Nephron progenitor cell (in vitro differentiated cells): ENCODE measurements at places on chromosomes 2 and 18.

- DNase-seq = peak; percentile 90
These were observed 86.6 kb downstream of the TMEM182 start for GRCh38 chr2:102848366-102848839.

DNA sequence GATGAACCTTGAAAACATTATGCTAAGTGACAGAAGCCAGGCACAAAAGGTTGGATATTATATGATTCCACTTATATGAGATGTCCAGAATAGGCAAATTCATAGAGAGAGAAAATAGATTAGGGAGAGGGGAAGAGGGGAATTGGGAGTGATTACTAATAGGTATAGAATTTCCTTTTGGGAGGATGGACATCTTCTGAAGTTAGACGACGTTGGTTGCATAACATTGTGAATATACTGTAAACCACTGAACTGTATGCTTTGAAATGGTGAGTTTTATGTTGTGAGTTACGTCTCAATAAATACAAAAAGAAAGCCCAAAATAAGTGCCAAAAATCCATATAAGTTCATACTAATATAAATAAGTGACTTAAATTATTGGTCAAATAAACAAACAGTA, 18.6 kb upstream of the CYP26B1 start:
- DNase-seq = no peak

DNA sequence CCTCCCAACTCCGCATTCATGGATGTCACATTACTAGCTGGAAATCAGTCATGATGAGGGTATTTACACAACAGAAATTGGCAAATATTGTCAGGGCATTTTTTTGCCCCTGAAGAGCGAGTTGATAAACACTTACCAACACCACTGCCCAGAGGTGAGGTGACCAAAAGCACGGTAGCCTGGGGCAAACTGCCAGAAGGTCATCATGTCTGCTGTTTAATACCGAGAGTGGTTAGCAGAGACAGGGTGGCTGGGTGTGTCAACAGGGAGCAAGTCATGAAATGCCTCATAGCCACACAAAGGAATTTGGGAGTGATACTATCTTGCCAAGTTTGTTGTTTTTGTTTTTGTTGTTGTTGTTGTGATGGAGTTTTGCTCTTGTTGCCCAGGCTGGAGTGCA, 37.0 kb upstream of the EPC2 start:
- DNase-seq = no peak

- DNase-seq = no peak
These were observed 298.8 kb downstream of the SRBD1 start for GRCh38 chr2:45312275-45312674.

GRCh38 chr18:38174173-38174572, 608.6 kb upstream of the CELF4 start:
- no peak for DNase-seq

GRCh38 chr2:196568506-196568905, 71.0 kb upstream of the CCDC150 start:
- DNase-seq = no peak

DNA sequence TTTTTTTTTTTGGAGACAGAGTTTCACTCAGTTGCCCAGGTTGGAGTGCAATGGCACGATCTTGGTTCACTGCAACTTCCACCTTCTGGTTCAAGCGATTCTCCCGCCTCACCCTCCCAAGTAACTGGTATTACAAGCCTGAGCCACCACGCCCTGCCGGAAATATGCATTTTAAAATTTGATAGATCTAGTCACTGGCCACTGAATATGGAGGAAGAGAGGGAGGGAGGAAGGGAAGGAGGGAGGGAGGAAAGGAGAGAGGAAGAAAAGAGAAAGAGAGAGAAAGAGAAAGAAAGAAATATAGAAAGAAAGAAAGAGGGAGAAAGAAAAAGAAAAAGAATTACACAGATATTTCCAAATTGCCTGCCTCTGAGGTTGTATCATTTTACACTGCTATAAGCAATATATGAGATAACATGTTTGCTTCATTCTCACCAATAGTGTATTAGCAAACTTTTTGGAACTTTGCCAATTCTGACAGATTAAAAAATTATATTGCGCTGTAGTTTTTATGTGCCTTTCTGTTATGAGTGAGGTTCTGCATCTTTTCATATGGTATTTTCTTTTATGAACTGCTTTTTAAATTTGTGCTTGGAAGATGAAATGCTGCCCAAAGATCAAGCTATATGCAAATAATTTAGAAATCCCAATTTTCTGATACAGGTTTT, 161.2 kb upstream of the MAP3K20 start:
- no peak for DNase-seq

DNA sequence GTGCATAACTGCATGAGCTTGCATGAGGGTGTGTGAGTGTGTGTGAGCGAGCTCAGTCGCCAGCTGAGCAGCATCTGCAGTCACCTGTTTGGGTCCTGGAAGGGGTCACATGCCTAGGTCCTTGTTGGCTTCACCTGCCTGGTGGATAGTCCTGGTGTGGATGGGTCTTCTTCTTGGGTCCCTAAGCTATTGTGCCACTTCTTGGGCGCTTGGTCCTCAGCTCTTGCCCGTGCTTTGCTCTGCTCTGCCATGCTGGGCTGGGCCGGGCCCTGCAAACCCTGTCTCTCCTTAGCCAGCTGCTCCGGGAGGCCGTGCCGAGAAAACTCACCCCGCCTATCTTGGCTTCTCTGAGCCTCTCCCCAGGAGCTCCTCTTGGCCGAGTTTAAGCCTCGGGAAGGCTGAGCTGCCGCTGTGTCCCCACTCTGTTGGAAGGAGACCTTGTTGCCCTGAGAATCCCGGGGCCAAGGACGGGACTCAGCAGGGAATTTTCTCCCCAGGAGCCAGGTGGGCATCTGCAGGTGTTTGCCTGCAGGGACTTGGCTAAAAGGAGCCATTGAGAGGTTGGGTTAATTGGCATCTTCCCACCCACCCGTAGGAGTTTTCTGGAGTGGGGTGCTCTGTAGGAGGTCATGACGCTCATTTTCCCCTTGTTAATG, 300.8 kb downstream of the NDUFA10 start:
- no peak for DNase-seq

GRCh38 chr2:99317161-99317872, 16.3 kb upstream of the LYG1 start:
- no peak for DNase-seq

- DNase-seq = peak; percentile 68
These were observed 617 bp downstream of the CCDC142 start for GRCh38 chr2:74481961-74482800.

DNA sequence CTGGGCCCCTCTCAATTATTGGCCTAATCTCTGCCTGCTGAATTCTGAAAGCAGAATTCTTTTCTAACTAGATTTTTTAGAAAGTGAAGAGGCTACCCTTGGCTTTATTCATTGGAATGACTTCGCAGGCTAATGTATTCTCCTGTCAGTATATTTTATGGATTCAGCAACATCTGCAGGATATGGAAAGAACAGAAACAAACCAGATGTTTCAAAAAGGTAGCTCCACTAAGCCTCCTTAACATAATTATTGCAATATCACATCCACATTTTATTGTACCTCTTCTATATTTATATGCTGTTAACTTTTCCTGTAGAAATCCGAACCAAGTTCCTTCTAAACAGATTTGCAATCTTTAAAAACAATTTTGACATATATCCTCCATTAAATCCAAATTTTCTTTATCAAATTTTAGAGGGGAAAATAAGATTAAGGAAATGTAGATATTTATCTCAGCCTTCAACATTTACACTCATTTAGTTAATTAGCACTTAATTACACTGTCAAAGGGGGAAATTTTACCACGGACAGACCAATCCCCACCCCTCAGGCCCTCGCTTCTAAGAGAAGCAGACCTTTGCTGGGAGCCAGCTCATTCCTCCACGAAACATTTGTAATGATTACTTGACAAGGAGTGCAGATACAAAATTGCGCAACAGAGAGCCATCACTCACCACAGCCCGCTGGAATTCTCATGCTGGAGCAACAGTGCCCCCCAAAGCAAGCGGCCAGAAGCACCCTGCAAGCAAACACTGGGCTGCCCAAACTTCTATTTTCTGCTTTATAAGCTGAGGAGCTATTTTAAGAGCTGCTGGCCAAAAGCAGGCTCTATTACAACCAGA, 253.4 kb downstream of the ETAA1 start:
- peak; percentile 72 for DNase-seq

DNA sequence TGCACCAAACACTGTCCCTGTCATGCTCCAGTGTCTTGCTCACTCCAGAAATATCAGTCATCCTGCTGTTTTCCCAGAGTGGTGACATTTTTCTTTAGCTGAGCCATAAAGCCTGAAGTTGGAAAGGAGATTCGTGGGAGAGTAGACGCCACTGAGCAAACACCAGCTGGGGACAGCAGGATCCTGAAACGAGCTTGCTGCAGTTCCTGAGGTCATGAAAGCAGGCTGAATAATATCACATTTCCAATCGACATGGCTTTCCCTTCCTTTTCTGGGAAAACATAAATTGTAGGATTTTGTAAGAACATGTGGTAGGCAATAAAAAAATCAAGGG, 276.4 kb downstream of the CDCA7 start:
- DNase-seq = peak; percentile 44

- no peak for DNase-seq
These were observed 113.6 kb upstream of the MGAT5 start for GRCh38 chr2:134140251-134140661.

DNA sequence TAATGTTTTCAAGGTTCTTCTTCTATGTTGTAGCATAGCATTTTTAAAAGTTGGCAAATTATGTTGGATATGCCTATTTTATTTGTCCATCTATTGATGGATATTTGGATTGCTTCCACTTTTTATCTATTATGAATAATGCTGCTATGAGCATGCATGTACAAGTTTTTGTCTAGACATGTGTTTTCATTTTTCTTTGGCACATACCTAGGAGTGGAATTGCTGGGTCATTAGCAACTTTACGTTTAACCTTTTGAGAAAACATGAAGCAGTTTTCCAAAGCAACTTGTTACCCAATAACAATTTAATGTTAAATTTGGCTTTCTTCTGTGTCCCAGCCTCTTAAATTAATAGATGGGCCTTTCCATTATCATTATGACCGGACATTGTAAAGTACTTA, 30.3 kb downstream of the DNAH6 start:
- no peak for DNase-seq

- DNase-seq = no peak
These were observed 1043.9 kb upstream of the POU3F3 start for GRCh38 chr2:103809941-103810441.

- DNase-seq = no peak
These were observed 101.2 kb downstream of the KCNS3 start for GRCh38 chr2:17979707-17980106.

DNA sequence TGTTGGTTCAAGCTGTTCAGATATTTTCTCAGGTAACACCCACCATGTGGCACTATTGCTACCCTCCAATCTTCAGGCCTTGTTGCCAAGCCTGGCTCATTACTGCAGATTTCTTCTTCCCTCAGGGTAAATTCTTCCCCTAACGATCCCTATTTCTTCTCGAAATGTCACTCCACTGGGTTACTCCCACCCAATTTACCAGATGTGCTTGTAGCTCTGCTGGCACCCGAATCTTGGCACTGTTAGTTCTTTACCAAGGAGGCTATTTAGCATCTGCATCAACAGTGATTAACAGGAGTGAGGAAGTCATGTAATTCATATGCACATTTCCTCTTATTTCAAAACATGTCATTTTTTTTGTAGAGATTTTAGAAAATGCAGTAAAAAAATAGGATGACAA, 217.1 kb upstream of the CYRIA start:
- no peak for DNase-seq

- no peak for DNase-seq
These were observed 60.6 kb downstream of the INHBB start for GRCh38 chr2:120406566-120406965.

DNA sequence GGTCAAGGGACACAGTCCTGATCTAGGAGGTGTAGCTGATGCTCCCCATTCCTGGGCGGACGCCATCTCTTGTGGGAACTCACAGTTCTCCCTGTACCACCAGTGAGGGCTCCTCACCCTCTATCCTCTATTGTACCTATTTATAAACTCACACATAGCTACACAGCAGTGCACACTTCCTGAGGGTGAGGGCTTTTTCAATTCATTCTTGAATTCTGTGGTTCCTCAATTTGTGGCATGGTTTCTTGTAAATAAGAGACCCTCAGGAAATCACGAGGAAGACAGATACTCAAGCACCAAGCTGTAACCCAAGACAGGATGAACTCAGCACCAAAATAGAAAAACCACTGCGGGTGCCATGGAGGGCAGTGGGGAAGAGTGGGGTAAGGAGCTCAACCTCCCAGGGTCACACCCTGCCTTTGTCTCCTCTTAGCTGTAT, 245.9 kb upstream of the PXDN start:
- no peak for DNase-seq

GRCh38 chr2:46493971-46494250, 14.5 kb downstream of the TMEM247 start:
- DNase-seq = no peak

GRCh38 chr18:44149706-44150105, 531.0 kb upstream of the SETBP1 start:
- no peak for DNase-seq

- no peak for DNase-seq
These were observed 51.8 kb upstream of the PMAIP1 start for GRCh38 chr18:59848002-59848401.

DNA sequence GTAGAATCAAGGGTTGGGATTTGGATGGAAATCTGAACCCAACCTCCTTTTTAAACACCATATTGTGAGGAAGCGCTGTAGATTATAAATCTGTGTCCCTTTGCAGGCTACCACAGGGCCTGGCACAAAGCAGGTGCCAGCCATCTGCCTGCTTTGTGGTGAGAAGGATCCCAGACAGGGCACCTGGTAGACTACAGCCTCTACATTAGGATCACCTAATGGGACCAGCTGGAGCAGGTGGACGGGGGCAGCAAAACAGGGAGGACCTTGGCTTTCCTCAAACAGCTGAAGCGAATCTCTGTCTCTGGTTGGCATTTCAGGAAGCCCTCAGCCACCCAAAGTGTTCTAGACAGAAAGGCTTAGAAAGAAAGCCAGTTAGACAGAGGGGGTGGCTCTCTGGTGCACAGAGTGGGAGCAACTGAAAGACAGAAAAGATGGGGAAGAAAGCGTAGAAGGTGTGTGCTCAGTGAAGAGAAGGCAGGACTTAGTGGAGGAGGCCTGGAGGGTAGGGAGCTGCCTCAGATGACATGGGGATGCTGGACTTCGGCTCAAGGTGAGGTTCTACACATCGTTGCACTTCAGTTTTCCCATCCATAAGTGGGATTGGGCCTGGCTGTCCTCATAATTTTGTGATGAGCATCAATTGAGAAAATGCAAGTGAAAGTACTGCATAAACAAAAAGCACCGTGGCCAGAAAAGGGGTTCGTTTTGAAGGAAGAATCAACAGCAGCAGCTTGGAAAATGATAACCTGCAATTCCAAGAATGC, 350.8 kb downstream of the CYRIA start:
- no peak for DNase-seq

- DNase-seq = no peak
These were observed 78.1 kb downstream of the ZNF516 start for GRCh38 chr18:76416911-76417310.

- DNase-seq = no peak
These were observed 36.2 kb downstream of the CCBE1 start for GRCh38 chr18:59660786-59661743.

- no peak for DNase-seq
These were observed 99.7 kb downstream of the HDAC4 start for GRCh38 chr2:239300871-239301735.

- no peak for DNase-seq
These were observed 23.9 kb downstream of the PECR start for GRCh38 chr2:216057688-216058193.

GRCh38 chr2:644871-645270, 32.3 kb downstream of the TMEM18 start:
- DNase-seq = no peak
